Activated naive CD8-positive, alpha-beta T cell treated with anti-CD3 and anti-CD28 coated beads for 36 hours (primary cell): ENCODE measurements at places on chromosomes 2 and 18.
A peak's percentile ranks its signal among the peaks of the same experiment; 100 is the strongest.

DNA sequence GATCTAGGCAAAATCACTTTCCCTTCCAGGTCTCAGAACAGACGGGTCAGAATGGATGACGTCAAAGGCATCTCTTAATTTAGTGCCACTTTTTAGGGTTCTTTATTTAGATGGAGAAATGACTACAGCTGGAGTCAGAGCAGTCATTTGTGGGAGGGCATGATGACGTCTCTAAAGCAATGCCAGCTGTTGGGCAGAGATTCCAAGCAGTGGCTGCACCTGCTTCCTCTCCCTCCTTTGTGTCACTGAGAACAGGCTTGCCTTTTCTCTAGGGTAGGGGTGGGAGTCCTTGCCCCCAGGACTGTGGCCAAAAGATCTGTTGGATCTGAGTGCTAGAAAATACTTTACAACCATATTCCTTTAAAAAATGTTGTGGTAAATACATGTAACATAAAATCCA is 28.7 kb upstream of the SKOR2 start:
- DNase-seq: no peak

- DNase-seq: no peak
Observed at GRCh38 chr18:47832348-47832747, 98.1 kb downstream of the SMAD2 start.

GRCh38 chr2:151407281-151407680 is 2.4 kb upstream of the RIF1 start:
- no peak for DNase-seq

- peak; percentile 21 for DNase-seq
Observed at GRCh38 chr2:29528891-29529520, 392.4 kb downstream of the ALK start.

- no peak for DNase-seq
Observed at GRCh38 chr2:10985260-10985659, 73.5 kb downstream of the KCNF1 start.

- no peak for DNase-seq
Observed at GRCh38 chr2:2575870-2576386, 244.9 kb upstream of the MYT1L start.

- DNase-seq: no peak
Observed at GRCh38 chr2:110829413-110830146, 97.2 kb downstream of the ACOXL start.

GRCh38 chr2:50315336-50315735 is 716.6 kb downstream of the NRXN1 start:
- no peak for DNase-seq

- DNase-seq: no peak
Observed at GRCh38 chr2:55151733-55152433, 80.2 kb downstream of the CLHC1 start.

DNA sequence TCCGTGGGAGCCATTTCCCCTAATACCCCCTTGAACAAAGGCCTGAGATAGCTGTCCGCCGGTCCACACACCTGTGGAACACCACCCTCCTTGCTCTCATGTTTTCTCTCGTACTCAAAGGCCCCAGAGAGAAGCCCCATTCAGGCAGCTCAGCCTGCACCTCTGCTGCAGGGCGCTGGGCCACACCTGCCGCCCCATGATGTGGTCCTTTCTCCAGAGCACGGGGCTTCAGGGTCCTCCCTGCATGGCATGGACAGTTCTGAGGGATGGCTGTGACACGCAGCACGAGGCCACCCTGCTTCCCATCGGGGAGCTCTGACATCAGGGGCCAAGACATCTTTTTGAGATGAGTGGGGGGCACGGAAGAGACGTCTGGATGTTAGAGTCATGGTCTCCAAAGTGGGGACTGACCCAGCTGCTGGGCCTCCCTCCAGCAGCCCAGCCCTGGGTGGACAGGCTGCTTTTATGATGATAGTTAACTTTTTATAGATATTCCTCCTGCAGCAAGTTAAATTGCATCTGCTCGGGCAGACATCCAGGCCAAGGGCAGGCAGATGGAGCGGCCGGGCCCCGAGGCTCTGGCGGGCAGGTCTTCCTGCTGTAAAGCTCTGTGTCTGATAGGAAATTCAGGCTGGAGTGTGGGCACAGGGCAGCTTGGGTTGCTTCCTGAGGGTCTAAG is 56.7 kb downstream of the SDC1 start:
- DNase-seq: no peak

DNA sequence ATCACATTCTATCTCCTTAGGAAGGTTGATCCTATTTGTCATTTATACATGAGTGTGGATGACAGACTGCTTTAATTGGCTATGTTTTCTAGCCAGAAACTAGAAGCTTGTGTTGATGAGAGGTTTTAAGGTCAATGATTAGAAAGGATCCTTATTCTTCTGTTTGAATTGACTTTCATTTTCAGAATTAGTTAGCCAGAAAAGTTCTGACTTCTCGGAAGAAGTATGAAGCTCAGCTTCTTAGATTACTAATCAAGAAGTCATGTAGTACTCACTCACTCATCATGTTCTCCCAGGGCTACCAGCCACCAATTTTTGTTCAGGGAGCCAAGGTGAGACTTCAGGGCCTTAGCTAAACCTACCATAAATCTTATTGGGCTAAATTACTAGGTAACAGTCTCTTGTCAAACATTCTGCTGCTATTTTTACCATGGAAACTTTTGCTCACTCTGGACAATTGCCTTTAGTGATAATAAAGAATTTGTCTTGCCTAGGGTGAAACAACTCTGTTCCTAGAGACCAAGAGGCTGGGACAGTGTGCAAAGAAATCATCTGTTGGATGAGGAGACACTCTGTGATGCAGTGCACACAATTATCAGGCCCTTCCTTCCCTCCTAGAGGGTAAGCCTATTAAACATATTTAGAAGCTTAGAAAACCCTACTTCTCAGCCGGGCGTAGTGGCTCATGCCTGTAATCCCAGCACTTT is 111.6 kb upstream of the DNMT3A start:
- DNase-seq: peak; percentile 47

- DNase-seq: no peak
Observed at GRCh38 chr2:176923205-176923604, 289.4 kb upstream of the HNRNPA3 start.

GRCh38 chr2:50647381-50647780 is 384.6 kb downstream of the NRXN1 start:
- DNase-seq: no peak
